ENCODE measurements at places on chromosomes 4 and X.

GRCh38 chr4:95170176-95170575 is 378.6 kb downstream of the UNC5C start:
- no peak for DNase-seq

- no peak for DNase-seq
These were observed 41.6 kb downstream of the AR start for GRCh38 chrX:67585401-67585800.

DNA sequence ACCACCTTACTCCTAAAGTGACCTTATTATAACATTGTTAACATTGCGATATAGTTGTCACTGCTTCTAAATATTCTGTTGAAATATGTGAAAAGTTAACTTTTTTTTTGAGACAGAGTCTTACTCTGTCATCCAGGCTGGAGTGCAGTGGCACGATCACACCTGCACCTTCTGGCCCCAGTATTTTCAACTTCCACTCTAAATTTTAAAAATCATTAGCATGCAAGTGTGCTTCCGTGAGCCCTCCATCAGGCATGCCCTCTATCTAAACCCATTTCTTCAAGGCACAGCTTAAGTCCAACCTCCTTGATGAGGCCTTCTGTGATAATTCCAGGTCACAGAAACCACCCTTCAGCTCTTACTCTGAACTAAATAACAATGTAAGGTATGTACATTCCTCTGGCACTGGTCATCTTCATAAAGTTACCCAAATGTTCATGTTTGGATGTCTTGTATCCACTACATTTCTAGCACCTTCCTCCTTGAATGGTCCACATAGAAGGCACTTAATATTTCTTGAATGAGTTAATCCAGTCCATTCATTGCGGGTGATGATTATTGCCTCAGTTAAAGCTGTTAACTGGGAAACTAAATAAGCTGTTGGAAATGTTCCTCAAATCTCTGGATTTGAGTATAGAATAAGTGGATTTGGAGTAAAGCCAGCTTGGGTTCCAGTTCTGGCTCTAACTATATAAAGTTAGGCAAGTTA is 38.6 kb upstream of the TMEM131L start:
- no peak for DNase-seq

DNA sequence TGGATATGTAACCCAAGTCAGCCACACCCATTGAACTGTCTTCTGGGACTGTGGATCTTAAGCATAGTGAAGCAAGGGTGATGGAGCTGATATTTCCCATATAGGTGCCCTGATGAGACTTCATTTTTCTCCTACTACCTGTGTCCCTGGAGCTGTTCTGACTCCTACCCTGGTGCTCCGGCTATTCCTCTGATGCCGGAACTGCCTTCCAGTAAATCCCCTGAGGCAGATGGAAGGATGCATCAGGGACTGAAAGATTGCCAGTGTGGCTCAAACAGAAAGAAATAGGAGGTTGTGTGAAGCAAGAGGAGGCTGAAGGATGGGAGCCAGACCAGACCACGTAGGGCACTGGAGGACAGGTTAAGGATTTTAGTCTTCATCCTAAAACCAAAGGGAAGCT is 74.7 kb downstream of the HOPX start:
- DNase-seq, result no peak

DNA sequence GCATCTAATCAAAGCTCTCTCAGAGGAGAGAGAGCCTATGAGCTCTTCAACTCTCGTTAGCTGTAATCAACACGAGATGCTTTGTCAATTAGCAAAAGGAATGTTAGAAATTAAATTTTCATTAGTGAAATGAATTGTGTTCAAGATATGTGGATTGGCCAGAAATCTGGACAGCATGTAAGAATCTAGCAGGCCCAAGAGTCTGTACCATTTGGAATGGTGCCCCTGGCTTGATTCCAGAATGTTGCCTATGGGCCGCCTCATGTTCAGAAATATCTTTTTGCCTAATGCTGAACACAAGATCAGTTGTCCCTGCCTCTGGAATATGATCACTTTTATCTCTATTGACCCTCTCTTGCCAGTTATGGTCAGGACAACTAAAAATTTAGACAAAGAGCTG is 88.2 kb downstream of the RBM46 start:
- DNase-seq, result no peak

DNA sequence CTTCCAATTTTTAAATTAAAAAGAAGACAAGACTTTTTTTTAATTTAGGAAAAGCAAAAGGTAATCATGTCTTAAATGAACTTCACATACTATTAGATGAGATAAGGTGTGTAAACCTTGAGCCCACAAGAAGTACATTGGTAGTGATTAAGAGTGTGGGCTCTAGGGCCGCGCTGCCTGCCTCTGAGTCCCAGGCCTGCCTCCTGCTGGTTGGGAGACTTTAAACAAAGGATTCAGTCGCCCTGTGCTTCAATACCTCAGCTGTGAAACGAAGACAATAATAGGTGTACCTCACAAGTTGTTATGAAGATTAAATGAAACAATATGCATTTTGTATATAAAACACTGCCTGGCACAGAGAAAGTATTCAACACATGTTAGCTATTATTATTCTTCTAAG is 95.9 kb upstream of the MYOZ2 start:
- DNase-seq, result no peak

DNA sequence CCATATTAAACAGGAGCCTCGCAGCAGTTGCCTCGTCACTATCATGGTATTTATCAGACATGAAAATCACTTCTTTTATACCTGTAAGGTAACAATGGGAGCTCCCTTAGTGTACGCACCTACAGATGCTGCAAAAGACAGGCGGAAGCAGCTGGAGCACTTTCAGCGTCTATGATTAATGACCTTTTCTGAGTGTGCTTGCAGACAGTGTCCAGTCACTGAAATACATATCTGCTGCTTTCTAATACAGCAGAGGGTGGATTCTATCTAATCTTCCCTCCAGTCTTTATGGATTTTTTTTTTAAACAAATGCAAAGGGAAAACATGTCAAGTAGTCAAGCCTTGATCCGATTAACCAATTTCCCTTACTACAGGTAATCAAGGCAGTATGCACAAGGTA is 24.1 kb downstream of the DCTD start:
- no peak for DNase-seq

- no peak for DNase-seq
These were observed 103.6 kb upstream of the ADGRG2 start for GRCh38 chrX:19225909-19226308.

GRCh38 chrX:17021851-17022604 is 75.6 kb downstream of the REPS2 start:
- no peak for DNase-seq

- DNase-seq, result no peak
These were observed 70.0 kb upstream of the TSPAN5 start for GRCh38 chr4:98728433-98728832.

All from stimulated activated CD4-positive, alpha-beta T cell treated with anti-CD3 and anti-CD28 coated beads, Interleukin-1b, Interleukin-23, amount 100 ng/mL, for 24 hours (primary cell).